H4 (cell line): ENCODE measurements at places on chromosomes 5 and 9. TPM values are rescaled to one million over a fixed set of nuclear protein-coding genes. Genes with fewer than 3 reads are reported as not detected.

ADGRD2 gene
- not detected in 2 replicates for total RNA-seq

PCDHB10 gene
- total RNA-seq, result 2.9 and 4.5 TPM in 2 replicates

ACTBL2 gene
- total RNA-seq, result 6.7 and 7.0 TPM in 2 replicates

ARL14EPL gene
- 1.3 TPM in 1 of 2 replicates, not detected in the other for total RNA-seq

ADAMTS12 gene
- 11.6 and 14.7 TPM in 2 replicates for total RNA-seq

SLC4A9 gene
- total RNA-seq, result not detected in 2 replicates

PCA3 gene
- total RNA-seq, result not detected in 2 replicates

PCDHGB6 gene
- 0.02 and 0.33 TPM in 2 replicates for total RNA-seq

DNA sequence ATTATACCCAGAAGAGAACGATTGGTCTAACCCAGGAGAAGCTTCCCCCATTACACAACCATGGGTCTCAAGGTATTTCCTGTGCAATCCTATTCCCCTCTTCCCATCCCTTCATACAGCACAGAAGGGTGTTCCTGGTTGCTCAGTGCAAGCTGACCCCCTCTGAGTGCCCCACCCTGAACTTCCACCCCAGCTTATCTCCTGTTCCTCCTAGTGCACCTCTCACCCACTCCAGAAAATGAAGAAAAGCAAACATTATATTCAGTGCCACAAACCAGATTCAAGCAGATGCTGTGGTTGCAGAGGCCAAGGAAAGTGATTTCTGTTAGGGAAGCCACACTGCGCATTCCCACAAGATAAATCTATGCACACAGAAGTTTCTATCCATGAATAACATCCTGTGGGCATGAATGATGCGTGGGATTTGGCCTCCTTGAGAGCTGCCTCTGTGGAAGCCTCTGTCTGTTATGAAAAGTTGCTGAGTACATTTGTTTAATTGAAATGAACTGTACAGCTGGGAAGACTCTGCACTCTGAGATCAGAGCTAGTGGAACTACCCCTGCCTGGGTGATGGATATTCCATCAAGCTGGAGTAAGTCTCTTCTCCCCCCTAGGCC lies 2.2 kb upstream of the OR2S2 start:
- no peak for DNase-seq

GRCh38 chr5:165620394-165620793 lies 2115.0 kb downstream of the MAT2B start:
- DNase-seq, result no peak

- no peak for DNase-seq
Observed at GRCh38 chr5:31343946-31344345, 150.5 kb downstream of the CDH6 start.

GRCh38 chr5:126098330-126099017 lies 324.7 kb upstream of the GRAMD2B start:
- no peak for DNase-seq

DNA sequence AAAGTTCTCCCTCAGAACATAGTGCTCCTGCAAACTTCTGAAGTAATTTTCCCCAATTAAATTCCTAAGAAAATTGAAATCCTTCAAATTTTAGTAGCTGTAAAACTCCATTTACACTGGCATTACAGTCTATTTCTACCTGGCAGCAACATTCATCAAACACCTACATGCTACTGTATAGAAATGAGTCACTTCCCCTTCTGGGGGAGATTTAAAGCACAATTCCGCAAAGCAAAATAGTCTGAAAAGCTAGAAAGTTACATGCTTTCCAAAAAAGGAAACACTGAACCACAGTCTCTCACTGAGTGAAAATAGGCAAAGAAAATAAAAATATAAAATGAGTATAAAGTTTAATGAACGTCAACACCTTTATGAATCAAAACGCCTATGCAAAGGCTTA lies 43.3 kb downstream of the MCTP1 start:
- DNase-seq, result no peak

DNA sequence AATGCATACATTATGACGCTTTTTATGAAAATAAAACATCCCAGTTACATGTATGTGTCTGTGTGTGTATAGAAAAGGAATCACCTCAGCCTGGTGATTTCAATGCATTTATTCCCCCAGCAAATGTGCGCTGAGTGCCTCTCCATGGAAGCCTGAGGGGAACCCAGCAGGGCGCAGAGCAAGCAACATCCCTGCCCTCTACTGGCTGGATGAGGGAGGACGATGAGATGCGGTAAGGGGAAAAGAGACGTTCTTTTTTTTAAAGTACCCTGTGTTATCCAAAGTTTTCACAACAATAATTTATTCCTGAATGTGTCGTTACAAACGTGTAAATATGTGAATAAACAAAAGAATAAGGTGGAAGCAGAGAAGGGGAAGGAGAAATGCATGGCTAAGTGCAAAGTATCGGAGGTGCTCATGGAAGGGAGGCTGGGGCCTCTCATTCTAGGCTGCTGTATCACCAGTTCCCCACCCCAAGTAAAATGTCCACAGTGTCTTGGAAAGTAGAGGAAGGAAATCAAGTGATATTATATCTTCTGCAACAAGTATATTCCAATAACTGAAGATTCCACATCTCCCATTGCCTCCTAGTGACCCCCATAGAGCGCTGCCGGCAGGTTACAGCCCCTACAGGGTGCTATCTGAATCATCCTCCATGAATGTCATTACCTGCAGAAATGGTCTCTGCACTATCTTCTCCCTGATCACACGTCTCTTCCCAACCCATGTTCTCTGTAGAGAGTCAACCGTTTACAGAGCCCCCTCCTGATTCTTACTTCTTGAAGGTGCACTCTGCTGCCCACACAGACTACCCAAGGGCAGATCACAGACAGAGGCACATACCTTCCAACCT lies 13.0 kb upstream of the ABLIM3 start:
- DNase-seq, result peak; percentile 45

GRCh38 chr5:31186672-31187267 lies 6.7 kb upstream of the CDH6 start:
- DNase-seq, result peak; percentile 42
